ENCODE measurements at places on chromosomes 4 and X. TPM values are rescaled to one million over a fixed set of nuclear protein-coding genes. Genes with fewer than 3 reads are reported as not detected.

TMEM154 gene
- 2.2 TPM for total RNA-seq

DNA sequence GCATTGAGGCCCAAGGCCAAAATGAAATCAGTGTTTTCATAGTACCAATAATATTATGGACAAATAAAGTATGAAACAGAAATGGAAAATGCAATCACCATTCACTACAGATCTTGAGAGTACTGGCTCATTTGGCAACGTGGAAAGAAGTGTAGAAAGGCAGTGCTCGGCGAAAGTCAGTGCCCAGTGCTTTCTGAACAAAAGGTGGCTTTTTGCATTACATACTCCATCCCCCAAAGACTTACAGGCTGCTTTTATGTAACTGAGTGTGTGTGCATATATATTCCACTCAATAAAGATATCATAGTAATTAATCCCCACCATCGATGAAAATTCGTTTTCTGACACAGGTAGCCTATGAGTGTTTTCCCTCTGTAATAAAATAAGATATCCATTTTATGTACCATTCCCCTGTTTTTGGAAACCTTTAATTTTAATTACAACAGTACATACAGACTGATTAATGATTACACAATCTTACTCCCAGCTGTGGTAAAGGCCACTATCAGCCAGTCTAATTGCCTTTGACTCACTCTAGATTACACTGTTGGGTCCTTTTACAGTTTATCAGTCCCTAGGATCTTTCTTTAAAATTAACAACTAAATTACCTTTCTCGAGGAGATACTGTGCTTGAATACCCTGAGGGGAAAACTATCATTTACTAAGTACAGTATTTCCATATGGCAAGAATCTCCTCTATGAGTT lies 65.9 kb downstream of the MAD2L1 start:
- DNase-seq: no peak

DNA sequence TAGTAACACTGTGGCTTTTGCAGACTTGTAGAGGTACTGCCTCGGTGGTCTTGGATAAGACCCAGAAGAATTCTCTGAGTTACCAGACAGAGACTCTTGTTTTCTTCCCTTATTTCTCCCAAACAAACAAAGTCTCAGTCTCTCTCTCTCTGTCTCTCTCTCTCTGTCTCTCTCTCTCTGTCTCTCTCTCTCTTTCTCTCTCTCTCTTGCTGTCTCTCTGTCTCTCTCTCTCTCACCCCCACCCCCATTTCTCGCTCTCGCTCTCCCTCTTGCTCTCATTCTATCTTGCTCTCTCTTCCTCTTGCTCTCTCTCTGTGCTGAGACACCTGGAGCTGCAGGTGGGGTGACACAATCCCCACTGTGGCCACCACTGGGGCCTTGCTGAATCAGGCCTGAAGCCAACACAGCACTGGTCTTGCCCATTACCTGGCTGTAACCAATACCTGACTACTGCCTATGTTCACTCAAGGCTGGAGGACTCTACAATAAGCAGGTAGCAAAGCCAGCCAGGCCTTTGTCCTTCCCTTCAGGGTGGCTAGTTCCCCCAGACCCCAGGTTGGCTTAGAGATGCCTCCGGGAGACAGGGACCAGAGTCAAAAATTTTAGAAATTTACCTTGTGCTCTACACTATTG lies 12.3 kb downstream of the LOC101059915 start:
- no peak for DNase-seq

GRCh38 chr4:19971829-19972228 lies 279.9 kb upstream of the SLIT2 start:
- no peak for DNase-seq

DNA sequence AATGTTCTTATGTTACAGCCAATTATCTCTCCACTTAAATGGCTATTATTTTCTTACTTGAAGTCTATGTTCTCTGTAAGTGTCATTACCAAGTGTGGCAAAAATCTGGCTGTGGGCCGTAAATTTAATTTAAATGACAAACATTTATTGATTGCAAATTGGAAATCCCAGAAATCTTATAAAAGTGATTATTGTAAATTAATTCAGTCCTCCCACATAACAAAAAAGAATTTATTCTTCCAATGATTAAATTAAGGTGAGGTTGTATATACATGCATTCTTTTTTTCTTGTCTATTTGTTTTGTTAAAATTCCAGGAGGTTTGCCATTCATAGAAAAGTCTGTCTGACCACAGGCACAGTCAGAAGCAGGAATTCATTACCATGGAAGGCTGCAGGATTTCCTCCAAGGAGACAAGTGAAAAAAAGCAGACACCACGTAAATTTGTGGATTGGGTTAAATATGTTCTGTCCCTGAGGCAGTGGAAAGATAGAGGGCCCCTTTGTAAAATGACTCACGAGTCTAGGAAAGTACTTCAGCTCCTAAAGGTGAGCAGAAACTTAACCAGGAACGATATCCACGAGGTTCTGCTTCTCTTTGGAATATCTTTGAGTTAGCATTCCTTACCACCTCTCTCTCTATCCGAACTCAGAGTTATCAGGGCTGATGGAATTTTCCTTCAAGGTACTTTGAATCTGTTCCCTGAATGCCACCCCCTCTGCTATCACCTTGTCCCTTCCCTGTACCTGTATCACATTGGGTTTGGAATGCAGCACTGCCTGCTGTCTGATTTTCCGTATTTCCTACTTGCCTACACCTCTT lies 10.7 kb downstream of the PPARGC1A start:
- DNase-seq: no peak

DNA sequence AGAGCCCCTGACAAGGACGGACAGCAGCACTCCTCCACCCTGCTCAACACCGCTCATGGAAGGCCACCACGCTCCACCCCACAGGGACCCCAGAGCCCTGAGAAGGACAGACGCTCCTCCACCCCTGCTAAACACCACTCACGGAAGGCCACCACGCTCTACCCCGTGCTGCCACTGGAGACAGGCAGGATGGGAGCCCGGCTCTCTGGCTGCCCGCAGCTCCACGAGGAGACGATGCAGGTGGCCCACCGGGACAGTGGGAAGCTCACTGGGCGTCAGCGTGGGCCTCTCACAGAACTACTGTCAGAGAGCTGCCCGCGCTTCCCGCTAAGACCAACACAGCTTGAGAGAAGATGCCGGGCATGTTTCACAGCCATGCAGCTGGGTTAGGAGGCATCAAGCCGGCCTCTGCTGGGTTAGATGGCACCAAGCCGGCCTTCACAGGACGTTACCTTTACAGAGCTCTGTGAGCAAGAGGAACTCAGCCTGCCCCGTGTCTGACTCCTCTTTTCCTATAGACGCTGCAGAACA lies 20.8 kb downstream of the GAK start:
- DNase-seq: no peak

DNA sequence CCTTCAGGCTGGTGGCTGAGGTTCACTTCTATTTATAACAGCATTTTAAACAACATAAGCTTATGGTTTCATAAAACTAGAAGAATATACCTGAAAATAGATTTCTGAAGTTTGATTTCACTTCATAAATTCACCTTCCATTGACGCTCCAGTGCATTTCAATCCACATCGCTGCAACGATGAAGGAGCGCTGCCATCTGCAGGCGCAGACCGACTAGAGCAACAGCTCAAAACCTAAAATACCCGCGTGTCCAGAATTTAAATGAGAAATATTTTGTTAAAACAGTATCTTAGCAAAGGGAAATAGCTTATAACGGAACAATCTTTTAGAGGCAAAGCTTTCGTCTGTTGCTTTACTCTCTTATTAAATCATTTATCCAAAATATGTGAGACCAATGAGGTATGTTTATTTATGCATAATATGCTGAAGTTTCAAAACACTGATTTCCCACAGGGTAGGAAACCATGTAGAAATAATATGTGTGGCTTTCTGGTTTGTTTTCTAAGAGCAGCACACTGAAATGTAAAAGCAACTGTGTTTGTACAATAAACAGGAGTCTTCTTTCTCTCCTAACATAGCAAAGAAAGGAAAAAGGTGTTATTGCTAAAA lies 816.4 kb upstream of the FRG1 start:
- DNase-seq: peak; percentile 16

GRCh38 chr4:94339779-94340178 lies 2.9 kb downstream of the HPGDS start:
- DNase-seq: no peak
